RWPE1 (cell line): ENCODE measurements at places on chromosomes 2 and 18.

- DNase-seq: no peak
Measured at GRCh38 chr2:177275040-177275742, 10.7 kb upstream of the NFE2L2 start.

- no peak for DNase-seq
Measured at GRCh38 chr2:239853121-239853520, 172.0 kb downstream of the NDUFA10 start.

DNA sequence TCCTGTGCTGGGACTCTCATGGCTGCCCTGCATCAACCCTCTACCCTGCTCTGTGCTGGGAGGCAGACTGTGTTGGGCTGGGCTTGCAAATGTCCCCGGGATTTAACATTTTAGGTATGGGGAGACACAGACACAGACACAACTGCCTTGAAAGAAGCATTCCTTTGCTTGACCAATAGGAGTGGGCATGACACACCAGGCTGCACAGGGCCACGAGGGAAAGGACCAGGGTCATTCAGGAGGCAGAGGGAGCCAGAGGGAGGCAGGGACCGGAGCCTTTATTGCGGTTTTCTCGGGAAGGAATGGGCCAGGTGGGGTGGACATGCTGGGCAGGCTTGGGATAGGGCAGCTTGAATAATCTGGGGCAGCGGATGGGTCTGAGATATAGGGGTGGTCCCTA, 238.7 kb upstream of the COPS8 start:
- no peak for DNase-seq

GRCh38 chr18:3357516-3357915, 92.5 kb upstream of the TGIF1 start:
- no peak for DNase-seq

GRCh38 chr2:143261986-143262385, 132.8 kb downstream of the ARHGAP15 start:
- DNase-seq: no peak

DNA sequence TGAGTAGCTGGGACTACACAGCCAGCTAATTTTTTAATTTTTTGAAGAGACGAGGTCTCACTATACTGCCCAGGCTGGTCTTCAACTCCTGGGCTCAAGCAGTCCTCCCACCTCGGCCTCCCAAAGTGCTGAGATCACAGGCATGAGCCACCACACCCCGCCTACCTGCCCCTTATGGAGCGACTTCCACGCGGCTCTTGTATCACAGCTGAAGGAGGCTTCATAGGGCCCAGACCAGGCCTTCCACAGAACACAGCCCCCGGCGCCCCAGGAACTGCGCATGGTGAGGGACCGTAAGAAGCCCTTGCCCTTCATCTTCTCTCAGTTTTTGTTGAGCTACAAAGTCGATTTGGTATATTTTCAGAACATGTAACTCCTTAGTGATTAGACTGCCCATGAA, 220.3 kb downstream of the KLHL29 start:
- no peak for DNase-seq

- no peak for DNase-seq
Measured at GRCh38 chr2:121094101-121094500, 190.9 kb downstream of the TFCP2L1 start.

DNA sequence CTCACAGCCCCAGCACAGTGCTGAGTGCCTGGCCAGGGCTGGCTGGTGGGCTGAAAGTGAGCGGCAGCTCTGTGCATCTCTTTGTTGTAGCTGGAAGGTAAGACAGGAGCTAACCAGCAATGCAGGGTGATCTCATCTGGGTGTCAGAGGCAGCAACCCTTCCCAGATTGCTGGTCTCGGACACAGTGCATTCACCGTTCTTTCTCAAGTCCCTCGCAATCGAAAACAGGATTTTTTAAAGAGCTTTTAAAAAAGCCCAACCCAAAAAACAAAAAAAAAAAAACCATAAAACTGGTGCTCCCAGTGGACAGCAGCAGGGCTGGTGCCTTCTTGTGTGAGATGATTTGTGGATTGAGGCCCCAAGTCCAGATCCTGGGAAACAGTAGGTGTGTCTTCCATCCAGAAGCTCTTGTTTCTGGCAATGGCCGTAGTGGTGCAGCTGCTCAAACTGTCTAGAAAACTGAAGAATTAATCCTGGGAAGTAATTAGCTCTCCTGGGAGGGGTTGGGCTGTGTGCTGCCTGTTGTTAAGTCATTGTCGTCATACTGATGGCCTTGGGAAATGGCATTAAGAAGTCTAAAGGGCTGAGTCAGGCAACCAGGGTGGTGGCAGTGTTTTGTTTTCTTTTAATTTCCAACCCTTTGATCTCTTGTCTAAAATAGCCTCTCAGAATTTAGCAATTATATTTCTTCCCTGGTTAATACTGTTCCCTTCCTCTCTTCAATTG, 156.7 kb downstream of the KLHL29 start:
- no peak for DNase-seq

DNA sequence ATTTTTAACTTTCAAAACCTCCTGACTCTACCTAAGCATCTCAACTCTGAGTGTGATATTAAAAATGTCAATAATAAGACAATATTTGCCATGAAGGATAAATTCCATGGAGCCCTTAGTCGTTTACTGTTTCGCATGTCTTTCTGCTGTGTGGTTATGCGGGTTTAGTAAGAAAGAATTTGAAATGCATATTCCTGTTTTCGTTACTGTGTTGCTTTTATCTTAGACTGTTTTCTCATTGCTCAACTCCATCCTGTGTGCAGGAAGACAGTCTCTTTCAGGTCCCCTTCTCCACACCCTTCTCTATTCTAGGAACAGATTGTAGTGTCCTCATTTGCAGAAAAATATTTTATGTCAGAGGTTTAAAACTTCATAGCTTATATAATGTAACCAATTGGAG, 82.5 kb upstream of the MAP3K20 start:
- DNase-seq: no peak

DNA sequence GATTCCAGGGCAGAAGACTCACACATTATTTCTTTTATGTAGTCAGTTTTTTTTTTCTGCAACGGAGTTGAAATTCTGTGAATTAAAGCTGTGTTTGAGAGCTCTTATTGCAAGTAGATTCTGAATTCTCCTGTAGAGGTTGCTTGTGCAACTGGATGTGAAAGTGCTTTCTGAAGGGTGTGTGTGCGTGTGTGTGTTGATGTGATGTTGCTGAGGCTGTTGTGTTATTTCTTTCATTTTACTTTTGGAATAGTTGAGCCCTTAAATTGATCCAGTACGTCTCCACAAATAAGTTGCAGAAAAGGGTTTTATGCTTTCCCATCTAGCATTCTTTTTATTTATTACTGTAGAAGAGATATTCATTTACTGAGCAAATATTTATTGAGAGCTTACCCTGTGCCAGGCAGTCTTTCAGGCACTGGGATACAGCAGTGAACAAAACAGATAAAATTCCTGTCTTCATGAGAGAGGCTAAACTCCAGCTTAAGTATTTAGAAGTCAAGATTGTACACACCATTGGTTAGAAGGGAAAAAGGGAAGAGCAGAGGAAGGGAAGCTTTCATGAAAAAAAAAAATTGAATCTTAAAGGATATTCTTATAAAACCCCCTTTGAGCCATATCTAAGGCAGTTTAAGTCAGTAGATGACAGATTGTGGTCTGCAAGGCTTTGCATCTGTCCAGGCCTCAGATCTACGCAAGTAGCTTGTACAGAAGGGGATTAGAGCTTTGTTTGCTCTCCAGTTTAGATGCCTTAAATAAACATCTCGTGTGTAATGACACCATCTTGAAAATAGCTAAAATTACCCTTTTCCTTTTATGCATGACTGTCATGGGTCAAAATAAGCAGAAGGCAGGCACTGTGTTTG, 58.2 kb downstream of the MYO1B start:
- DNase-seq: no peak

DNA sequence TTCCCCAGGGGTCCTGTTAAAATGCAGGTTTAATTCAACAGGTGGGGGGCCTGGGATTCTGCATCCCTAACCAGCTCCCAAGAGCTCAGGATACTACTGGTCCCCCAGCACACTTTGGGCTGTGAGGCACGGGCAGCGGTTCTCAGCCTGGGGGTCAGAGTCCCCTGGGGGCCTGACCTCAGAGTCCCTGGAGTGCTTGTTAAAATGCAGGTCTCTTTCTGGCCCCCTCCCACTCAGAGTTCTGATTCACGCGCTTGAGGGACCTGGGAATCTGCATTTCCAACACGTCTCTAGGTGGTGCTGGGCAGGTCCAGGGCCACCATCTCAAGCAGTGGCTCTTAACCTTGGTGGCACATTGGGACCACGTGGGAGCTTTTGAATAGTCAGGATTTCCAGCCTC, 2.8 kb upstream of the OTOS start:
- no peak for DNase-seq

GRCh38 chr2:200223205-200223784, 83.2 kb upstream of the SPATS2L start:
- DNase-seq: no peak

- DNase-seq: no peak
Measured at GRCh38 chr18:60975420-60975819, 357.8 kb upstream of the CDH20 start.

DNA sequence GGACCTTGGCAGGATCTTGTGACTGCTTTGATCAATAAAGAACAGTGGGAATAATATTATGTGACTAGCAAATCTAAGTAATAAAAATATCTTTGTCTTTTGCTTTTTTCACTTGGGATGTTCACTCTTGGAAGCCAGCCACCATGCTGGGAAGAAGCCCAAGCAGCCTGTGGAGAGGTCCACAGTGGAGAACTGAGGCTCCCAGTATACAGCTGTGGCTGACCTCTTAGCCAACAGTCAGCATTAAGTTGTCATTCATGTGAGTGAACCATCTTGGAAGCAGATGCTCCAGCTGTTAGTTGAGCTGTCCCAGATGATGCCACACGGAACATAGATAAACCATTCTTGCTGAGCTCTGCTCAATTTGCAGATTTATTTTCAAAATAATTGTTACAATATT, 160.0 kb downstream of the OSR1 start:
- DNase-seq: no peak

DNA sequence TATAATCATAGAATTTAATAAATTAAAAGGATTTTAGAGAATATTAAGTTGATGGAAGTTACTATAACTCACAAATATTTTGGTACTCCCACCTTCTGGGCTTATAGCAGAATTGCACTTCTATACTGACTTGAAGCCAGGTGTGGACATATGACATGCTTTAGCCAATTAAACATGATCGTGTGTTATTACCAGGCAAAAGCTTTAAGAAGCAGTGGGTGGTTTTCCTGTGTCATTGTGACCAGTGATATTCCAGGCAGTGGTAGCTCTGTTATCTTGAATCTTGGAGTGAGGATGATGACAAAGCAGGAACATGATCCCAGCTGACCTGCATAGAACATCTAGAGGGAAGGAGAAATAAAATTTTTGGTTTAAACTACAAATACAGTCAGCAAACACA, 370.9 kb upstream of the ZEB2 start:
- peak; percentile 52 for DNase-seq

GRCh38 chr2:37672104-37672869, 845 bp upstream of the CDC42EP3 start:
- peak; percentile 64 for DNase-seq

DNA sequence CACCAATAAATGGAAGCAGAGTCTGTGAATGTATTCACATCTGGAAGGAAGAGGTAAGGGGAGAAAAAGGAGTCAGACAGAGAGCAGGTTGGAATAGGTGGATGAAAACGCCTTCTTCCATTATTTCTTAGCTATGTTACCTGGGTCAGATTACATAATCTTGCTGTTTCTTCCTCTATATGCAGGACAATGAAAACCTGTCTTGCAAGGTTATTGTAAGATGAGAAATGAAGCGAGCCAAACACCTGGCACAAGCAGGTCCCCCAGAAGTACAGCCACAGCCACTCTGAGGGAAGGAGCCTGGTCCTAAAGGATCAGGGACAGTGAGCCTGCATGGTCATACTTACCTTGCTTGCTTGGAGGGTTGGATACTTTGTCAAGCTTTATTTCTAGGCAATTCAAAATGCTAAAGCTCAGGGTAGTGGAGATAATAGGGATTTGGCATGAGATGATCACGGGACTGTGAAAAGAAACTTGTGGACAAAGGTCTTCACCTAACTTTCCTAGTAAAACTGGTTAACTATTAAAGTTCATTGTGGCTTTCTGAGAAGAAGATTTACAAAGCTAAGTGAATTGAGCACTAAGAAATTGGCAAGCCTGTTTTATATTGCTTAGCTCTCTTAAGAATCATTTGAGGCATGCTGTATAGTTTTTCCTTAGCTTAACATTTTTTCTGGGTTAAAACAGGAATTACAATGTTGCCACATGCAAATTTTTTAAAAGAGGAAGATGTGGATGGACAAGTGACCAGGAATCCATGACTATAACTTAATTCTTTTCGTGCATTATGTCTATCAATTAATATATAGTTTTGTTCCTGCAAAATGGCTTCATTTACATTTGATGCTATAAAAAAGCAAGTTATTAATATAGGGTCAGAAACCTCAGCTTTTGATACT, 15.7 kb upstream of the PLA2R1 start:
- DNase-seq: no peak

- DNase-seq: no peak
Measured at GRCh38 chr2:114031605-114032505, 142.0 kb downstream of the ACTR3 start.

DNA sequence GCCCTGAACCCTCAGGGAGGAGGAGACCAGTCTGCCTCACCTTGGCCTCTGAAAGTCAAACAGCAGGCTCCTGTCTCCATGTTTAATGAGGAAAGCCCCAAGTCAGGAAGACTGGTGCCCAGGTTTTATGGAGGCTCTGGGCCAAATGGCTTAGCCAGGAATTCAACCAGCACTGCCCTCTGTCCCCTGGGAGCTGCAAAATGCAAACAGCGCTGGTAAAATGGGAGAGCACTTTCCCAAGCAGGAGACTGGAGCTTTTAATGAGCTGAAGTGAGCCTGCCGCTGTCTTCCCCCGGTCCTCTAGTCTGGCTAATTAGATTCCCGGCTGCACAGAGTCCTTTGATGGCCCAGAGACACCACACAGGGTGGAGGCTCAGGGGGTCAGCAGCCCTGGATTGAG, 276.0 kb upstream of the TRIB2 start:
- DNase-seq: no peak

DNA sequence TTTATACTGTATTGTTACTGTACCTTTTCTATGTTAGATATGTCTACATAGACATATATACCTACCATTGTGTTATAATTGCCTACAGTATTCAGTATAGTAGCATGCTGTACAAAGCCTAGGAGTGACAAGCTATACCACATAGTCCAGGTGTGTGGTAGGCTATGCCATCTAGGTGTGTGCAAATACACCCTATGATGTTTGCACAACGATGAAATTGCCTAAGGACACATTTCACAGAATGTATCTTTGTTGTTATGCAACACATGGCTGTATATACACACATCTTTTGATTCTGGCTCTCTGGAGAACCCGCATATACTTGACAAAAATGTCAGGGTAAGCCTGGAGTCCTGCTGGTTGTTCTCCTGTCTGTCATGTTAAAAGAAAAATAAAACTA, 85.1 kb downstream of the BCL2L11 start:
- DNase-seq: no peak

- no peak for DNase-seq
Measured at GRCh38 chr2:126664234-126664633, 8.3 kb downstream of the GYPC start.

GRCh38 chr18:2168022-2168421, 403.3 kb downstream of the METTL4 start:
- DNase-seq: no peak

GRCh38 chr2:69385443-69386151, 1.4 kb downstream of the GFPT1 start:
- DNase-seq: peak; percentile 21
